Astrocyte of the cerebellum (primary cell): ENCODE measurements at places on chromosomes 1 and 21.

DNA sequence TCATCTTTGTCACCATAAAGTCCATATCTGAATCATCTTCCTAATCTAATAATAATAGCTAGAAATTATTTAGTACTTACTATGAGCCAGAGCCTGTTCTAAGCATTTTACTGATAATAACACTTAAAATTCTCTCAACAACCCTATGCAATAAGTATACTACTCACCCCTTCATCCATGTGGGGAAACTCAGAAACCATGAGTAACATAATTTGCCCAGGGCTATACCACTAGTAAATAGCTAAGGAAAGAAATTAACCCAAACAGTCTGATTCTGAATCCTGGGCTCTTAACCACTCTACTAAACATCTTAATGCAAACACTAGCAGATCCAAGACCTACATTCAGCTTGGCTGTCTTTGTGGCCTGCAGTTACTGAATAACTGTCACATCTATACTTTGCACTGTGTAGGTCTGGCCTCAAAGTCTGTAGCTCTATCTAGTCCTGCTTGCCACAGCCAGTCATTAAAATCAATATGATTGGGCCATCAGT is 394.8 kb upstream of the ESRRG start:
- DNase-seq = no peak

DNA sequence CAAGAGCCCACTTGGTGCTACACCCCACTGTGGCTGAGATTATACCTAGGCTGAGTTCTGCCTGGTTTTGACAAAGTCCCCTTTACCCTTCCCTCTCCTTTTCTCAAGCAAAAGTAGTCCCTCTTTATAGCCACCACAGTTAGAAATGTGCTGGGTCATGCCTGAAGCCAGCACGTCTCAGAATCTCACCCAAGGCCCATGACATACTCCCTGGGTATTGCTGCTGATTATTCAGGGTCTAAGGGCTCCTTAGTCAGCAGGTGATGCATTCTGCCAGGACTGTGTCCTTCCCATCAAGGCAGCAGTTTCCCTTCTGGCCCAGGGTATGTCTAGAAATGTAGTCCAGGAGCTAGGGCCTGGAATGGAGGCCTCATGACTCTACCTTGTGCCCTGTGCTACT is 67.3 kb upstream of the COX20 start:
- DNase-seq = no peak

- no peak for DNase-seq
Observed at GRCh38 chr1:2046953-2047748, 3.1 kb upstream of the PRKCZ start.

- DNase-seq = no peak
Observed at GRCh38 chr1:87137342-87137739, 191.3 kb upstream of the LMO4 start.

- no peak for DNase-seq
Observed at GRCh38 chr1:2977886-2978611, 43.2 kb upstream of the ACTRT2 start.

- DNase-seq = no peak
Observed at GRCh38 chr1:235313262-235313661, 14.7 kb downstream of the ARID4B start.

DNA sequence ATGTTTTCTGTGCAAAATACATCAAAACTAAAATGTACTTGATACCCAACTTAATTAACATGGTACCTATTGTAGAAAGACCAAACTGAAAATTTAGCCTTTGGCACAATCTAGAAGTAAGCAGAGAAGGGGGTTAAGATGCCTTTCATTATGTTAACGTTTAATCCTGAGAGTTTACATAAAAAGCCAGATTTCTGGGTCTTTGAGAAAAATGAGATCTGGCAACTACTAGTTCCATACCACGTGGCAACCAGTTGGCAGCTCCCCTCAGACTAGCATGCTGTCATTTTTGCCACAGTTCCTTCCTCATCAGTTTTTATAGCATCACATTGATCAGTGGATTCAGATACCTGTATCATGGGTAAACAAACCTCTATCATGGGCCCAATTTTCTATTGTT is 1.5 kb downstream of the RO60 start:
- no peak for DNase-seq

GRCh38 chr21:26116456-26117011 is 54.0 kb downstream of the APP start:
- DNase-seq = peak; percentile 56

- DNase-seq = no peak
Observed at GRCh38 chr1:204529371-204529895, 13.2 kb downstream of the MDM4 start.

DNA sequence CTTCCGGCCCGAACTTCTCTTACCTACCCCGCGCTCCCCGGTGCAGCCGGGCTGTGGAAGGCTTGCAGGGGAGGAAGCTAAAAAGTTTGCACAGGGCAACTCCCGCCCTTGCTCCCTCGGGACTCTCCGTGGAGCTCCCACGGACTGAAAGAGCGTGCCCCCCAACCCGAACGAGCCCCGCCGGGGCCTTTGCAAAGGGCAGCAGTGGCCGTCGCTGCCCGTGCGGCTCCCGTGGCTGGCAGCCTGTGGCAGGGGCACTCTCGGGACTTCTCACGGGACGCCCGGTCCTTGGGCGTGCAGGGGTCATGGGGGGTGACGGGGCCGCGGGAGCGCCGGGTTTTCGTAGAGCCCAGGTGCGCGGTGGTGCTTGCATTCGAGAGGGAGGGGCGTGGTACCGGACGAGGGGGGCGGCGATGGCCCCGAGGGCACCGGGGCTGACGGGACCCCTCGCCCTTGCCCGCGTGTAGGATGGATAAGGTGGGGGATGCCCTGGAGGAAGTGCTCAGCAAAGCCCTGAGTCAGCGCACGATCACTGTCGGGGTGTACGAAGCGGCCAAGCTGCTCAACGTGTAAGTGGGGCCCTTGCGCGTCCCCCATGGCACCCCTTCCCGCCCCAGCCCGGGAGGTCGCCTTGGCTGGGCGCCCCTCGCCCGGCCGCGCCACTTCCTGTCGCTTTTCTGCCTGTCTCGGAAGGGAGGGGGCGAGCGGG is 711 bp downstream of the GADD45A start:
- DNase-seq = no peak

- DNase-seq = no peak
Observed at GRCh38 chr1:32470991-32471694, 6.3 kb downstream of the ZBTB8B start.

DNA sequence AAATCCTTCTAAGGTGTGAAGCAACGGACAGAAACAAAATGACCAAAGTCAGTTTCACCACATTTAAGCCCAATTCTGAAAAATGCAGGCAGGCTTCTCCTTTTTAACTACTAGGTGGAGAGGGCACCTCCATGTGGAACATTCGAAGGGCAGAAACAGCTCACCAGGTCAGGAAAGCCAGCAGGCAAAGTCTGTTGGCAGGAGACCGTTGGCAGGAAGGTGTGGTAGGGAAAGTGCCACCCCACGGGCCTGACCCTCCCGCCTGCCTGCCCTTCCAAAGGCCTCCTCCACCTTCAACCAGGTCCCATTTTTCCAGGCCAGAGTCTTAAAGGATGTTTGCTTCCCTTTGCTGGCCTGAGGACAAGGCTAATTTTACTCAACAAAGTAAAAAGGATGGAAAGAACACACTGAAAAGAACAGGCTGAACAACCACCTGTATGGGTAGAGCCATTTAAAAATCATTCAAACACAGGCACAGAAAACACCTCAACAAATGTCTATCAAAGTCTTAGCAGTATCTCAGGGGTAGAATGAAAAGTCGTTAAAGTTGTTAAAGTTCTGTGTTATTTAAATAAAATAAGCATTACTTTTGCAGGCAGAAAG is 26.4 kb downstream of the CAPZB start:
- no peak for DNase-seq

DNA sequence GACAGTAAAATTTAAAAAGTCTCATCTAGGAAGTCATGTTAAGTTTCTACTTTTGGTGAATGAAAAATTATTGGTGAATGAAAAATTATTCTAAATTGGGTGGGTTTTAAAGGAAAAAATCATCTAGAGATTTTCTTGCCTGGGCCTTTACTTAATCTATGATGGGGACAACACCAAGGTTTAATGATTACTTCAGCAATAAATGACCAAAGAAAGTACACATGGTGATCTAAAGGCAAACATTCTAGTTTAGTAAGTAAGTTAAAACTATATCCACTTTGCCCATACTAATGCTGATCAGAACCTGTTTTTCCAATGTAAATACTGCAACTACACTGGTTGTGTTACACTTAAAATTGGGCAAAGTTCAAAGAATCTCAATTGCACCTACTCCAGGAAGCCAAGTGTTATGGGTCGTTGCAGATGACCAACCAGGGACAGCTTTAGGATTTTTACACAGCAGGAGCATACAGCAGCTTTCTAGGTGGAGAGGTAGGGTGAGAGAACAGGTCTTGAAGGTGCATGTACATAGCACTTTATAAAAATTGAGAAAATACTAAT is 14.6 kb upstream of the RPL5 start:
- DNase-seq = no peak

- DNase-seq = no peak
Observed at GRCh38 chr1:202569393-202570322, 140.6 kb downstream of the SYT2 start.

GRCh38 chr1:234507626-234508387 is 28.8 kb upstream of the TARBP1 start:
- DNase-seq = no peak

DNA sequence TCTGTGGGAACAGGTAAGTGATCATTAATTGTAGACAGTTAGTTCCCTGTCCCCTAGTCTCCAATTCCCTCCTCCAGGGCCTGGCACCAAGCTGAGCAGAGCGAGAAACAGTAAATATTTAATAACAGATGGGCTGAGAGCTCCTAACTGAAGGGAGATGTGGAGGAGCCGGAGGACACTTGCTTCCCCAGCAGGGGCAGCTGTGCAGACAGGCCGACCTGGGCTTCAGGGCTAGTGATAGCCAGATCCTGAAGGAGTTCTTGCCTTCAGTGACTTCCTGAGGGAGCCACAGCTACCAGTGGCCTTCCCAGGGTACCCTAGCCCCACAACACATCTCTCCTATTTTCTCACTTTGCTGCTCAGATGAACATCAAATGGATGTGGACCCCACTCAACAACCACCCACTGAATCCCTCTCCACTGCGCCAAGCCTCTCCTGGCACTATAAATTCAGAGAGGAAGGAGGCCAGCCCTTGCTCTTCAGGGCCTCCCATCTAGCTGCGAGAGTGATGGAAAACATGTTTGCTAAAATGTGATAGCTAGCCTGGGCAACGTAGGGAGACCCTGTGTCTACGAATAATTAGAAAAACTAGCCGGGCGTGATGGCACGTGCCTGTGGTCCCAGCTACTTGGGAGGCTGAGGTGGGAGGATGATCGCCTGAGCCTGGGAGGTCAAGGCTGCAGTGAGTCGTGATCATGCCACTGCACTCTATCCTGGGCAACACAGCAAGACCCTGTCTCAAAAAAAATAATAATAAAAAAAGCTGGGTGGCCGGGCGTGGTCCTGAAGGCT is 26.9 kb upstream of the SYNC start:
- no peak for DNase-seq

DNA sequence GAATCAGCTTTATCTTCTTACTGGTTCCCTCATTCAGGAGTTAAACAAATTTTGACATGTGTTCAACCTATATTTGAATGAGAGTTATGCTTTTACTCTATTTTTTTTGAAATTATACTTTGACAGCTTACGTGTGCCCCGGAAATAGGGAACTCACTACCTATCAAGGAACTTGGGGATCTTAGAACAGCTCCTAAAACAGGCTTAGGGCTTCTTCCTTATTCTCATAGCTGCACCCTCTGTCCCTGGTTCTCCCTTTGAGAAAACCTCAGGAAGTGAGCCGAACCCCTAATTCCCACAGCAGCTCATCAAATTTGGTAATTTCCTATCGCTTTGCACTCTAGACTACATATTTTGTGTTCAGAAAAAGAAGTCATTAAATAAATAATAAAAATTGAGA is 81.2 kb upstream of the RUNX3 start:
- DNase-seq = no peak

GRCh38 chr1:221698579-221699349 is 43.1 kb downstream of the DUSP10 start:
- DNase-seq = no peak

DNA sequence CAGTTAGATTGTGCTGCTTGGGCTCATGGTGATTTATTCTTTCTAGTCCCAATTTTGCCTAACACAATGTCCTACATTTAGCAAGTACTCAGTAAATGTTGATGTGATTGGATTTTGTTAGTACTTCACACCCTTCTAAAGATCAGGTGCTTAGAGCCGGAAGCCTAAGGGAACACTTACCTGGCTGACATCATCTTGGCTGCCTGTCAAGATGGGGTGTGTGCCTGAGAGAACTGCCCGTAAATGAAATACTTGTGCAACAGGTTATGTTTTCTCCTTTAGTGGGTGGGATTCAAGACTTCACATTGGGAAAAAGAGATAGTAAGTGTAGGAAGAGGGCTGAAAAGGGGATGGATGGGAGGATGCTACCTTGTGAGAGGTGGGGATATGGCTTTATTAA is 75.5 kb upstream of the MACF1 start:
- no peak for DNase-seq

GRCh38 chr1:64292399-64292798 is 89.0 kb downstream of the UBE2U start:
- no peak for DNase-seq

DNA sequence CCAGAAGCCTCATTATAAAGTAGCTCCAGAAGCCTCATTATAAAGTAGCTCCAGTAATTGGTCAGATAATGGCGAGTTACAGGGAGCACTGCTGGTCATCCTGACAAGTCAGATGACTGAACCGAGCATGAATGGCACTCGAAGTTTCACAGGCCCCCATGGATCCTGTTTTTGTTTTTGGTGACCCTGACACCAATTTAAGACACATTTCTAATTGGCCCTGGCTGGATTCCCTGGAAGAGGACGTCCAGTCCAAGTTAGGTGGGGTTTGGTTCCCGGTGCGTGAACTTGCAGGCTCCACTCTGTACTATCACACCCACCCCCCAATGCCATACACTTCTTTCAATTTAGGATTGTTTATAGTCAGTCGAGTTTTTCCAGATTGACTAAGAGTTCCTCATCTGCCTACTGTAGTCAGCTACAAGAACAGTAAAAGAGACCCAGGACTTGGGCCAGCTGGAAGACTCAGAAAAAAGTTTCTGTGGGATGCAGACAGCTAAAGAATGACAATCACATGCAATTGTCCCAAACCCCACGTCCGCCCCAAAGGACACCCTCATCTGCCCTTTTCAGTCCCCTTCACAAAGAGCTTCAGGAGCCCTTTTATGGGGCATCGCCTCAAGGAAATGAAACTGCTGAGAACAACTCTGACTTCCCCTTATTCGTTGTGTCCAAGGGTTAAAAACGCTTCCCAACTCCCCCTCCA is 2.7 kb downstream of the DHRS3 start:
- DNase-seq = no peak

- no peak for DNase-seq
Observed at GRCh38 chr1:107990606-107991005, 25.6 kb upstream of the VAV3 start.

GRCh38 chr1:58829866-58830265 is 46.0 kb upstream of the JUN start:
- DNase-seq = no peak

GRCh38 chr1:52416811-52417210 is 12.4 kb downstream of the PRPF38A start:
- no peak for DNase-seq

- peak; percentile 44 for DNase-seq
Observed at GRCh38 chr1:111538343-111539025, 35.1 kb upstream of the ADORA3 start.

- no peak for DNase-seq
Observed at GRCh38 chr1:89831462-89832120, 10.8 kb downstream of the LRRC8D start.
